Femur (tissue), 1 donor: ENCODE measurements at places on chromosomes 6 and 20.

DNA sequence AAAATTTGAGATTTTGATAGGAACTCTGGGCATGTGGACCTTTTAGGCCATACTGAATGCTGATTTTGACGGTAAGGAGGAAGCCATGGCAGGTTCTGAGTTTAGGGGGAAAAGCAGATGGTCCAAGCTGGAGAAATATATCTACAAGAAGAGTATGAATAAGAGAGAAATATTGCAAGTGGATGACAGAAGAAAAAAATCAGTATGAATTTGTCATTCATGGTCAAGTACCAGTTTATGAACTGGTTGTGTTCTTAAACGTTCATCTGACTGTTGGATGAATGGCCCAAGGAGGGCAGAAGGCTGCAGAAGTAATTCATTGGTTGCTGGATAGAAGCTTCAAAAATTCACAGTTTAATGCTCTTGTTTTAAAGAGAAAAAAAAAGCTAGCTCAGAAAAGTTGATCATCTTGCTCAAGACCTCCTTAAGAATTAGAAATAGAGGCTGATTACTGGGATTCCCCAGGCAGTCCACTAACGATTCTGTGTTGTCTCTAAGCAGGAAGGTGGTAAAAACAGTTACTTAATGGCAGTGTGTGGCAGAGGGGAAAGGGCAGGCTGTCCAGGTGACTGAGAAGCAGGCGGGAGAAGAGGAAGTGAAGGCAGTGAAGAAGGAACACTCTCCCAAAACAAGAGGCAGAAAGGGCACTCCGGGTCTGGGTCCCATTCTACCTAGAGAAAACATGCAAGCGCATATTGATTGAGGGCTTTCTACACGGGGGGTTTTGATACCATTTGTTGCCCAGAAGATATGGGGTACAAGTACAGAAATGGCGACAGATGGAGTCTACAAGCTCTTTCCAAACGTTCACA, 2.0 kb upstream of the DUSP22 start:
- DNase-seq: no peak

GRCh38 chr20:20490673-20491072, 122.8 kb downstream of the INSM1 start:
- DNase-seq: no peak

DNA sequence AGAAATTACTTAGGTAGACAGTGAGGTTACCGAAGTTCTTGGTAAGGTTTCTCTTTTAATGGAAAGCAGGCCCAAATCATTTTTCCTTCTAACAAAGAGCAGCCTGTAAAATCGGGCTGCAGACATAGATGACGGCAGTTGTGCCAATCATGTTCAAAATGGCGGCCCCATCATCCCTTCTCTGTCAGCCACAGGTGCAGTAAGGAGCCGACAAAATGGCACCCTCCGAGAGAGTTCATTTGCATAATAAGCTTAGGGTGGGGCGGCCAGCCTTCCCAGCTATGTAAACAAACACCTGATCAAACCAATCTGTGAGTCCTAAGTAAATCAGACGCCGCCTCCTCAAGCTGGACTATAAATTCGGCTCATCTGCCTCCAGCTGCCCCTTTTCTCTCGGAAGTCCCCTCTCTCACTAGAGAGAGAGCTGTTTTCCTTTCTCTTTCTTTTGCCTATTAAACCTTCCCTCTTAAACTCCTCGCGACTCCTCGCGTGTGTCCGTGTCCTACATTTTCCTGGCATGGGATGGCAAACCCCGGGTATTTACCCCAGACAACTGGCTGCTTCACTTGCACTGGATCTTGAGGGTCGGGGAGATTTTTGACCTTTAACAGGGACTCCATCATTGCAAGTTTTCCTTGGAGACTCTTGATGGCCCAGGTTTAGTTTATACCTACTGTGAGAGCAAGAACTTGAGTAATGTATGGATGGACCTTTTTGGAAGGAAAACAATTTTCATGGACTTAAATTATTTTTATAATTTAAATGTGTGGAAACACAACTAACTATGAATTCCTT, 8.9 kb upstream of the DDR1 start:
- DNase-seq: no peak

GRCh38 chr20:63636752-63637628, 10.1 kb upstream of the GMEB2 start:
- DNase-seq: no peak

DNA sequence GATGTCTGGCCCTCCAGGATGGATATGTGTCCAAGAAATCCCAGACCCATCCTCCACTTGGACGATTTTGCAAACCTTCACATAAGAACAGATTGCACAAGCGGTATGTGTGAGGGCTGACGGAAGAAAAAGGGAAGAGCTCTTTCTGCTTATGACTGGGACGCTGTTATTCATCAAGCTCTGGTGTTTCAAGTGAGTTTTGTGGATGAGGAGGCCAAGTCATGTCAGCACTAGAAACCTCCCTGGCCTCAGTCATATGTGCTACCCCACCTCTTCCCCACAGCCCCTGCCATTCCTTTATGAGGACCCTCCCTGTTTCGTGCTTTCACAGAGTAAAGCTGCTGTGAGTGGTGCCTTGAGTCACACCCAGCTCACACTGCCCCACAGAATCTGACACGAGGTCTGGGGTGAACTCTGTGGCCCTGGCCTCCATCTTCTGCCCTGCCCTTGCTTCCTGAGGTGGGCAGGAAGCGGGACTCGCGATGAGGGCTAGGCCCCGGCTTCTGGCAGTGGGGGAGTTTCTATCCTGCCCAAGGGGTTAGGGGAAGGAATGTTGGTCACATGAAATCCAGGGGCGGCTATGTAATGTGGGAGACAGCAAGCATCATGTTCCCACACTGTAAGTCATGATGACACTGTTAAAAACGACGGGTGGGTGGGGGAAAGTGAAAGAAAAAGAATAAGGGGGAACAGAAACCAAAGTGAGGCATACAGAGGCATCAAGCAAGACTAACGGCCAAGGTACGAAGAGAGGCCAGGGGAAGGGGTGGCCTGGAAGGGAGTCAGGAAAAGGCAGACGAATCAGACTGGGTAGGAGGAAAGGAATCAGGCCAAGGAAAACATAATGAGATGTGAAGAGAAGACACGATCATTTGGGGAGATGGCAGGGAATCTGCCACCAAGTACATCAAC, 78.1 kb downstream of the PRDM1 start:
- DNase-seq: peak; percentile 33

DNA sequence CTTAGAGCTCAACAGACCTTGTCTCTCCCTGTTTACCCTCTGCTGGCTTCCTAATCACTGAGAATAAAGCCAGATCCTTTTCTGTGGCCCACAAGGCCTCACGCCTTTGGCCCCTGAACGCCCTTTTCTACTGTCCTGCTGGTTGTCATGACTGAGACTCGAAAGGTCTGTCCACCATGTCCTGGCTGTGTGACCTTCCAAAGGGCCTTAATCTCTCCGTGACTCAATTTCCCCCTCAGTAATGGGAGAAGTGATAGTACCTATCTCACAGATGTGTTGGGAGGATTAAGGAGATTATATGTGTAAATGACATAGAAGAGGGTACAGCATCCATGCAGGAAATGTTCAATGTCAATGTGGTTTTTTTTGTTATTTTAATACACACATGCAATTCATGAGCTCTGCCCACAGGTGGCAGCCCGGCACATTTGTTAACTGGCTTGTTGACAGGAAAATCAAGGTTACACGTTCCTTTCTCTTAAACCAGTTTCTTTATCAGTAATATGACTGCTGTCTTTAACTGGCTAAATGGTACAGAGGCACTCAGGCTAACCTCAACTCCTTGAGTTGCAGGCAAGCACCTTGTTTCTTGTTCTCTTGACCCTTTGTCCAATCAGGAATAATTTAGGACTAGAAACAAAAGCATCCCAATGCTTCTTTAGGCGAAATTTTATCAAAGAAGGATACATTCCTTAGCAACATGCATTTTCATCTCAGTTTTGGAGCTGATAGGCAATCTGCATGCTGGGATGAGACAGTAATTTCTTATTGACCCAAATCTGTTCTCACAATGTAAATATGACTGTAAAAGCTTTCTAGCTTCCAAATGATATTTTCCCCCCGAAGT, 16.6 kb downstream of the SLC22A1 start:
- peak; percentile 64 for DNase-seq

DNA sequence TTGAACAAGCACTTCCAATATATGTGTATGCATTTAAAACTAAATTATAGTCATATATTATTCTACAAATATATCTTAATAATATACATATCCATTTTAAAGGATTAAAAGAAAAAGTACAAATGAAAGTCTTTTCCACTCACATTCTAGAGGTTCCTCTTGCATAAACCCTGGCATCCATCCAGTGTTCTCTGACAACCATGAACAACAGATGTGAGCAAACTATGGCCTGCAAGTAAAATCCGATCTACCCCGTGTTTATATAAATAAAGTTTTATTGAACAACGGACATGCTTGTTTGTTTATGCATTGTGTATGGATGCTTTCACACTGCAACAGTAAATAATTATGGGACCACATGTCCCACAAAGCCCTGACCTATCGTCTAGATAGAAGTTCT, 1122.3 kb downstream of the EPHA7 start:
- no peak for DNase-seq

GRCh38 chr6:90319979-90320685, 23.5 kb upstream of the BACH2 start:
- no peak for DNase-seq

- no peak for DNase-seq
Measured at GRCh38 chr6:42418724-42419123, 33.0 kb downstream of the TRERF1 start.

GRCh38 chr6:109865968-109866367, 112.1 kb upstream of the GPR6 start:
- no peak for DNase-seq

GRCh38 chr6:30810813-30811339, 66.5 kb upstream of the IER3 start:
- DNase-seq: no peak

- no peak for DNase-seq
Measured at GRCh38 chr20:20457392-20458126, 89.7 kb downstream of the INSM1 start.

DNA sequence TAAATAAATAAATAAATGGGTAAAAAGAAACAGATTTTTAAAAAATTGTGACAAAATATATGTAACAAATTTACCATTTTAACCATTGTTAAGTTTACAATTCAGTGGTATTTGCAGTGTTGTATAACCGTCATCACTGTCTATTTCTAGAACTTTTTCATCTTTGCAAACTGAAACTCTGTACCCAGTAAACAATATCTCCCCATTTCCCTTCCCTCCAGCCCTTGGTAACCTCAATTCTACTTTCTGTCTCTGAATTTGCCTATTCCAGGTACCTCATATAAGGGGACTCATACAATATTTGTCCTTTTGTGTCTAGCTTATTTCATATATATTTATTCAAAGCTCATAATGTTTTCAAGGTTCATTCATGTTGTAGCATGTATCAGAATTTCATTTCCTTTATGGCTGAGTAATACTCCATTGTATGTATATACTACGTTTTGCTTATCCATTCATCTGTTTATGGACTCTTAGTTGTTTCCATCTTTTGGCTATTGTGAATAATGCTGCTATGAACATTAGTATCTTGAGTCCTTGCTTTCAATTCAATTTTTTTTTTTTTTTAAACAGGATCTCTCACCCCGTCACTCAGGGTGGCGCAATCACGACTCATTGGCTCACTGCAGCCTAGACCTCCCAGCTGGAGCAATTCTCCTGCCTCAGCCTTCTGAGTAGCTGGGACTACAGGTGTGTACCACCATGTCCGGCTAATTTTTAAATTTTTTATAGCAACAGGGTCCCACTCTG, 8.9 kb downstream of the MANBAL start:
- DNase-seq: no peak

- DNase-seq: no peak
Measured at GRCh38 chr20:58131551-58132142, 96.8 kb downstream of the ANKRD60 start.

GRCh38 chr6:50925548-50925947, 106.9 kb downstream of the TFAP2B start:
- no peak for DNase-seq

DNA sequence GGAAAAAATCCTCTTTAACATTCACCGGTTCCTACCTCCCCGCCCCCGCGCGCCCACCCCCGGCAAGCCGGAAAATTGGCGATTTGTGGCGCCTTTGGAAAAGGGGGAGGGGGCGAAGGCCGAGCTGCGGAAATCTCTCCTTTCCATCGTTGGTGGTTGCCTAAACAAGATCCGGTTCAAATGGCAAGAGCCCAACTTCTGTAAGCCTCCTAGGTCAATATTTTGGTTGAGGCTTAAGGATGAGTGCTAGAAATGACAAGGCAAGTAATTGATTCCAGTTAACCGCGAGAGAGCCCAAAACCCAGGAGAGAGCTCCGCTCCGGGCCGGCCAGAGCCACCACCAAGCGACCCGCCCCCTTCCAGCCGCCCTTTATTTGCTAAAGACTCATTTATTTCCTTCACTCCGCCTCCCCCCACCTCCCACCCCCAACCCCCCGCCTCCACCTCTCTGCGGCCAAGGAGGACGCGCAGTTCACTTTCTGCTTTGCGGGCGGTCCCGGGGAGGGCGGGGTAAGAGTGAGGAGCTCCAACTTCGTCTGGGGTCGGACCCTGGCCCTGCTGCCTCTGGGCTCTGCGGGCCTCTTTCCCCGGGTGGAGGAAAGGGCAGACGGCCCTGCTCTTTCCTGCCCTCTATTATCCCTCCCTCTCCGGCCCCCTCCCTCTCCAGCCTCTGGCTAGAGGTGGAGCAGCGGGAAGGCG, 838 bp upstream of the NKX2-2 start:
- DNase-seq: no peak

DNA sequence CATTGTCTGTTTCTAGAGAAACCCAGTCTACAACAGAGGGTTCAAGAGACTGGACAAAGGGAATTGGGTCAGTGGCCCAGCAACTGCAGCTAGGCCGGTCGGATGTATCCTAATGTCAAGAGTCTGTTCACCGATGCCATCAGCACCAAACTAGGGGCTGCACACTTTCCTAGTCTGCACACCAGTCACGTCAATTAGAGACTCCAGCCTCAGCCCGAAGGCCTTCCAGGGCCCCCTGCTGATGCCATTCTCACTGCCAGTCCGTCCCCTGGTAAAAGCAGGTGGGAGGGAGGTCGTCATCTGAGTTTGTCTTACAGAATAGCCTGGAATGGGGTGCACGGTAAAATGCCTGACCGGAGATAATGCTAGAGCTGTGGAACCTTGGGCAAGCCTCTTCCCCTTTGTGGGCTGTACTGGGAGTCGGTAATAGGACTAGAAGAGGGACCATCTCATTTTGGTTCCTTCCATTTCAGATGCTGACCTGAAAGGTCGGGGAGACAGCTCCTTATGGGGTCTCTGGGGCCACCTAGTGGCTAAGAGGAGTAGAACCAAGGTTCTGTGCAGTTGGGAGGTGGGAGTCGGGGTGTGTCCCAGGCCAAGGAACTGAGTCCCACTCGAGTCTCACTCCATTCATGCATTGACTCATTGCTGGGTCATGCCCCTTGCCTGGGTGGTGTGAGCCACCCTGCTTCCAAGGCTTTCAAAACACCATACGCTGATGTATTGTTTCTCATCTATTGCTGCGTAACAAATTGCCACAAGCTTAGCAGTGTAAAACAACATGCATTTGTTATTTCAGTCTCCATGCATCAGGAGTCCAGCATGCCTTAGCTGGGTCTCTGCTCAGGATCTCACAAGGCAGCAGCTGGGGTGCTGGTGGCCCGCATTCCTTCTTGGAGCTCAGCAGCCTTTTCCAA, 5.1 kb downstream of the SOX12 start:
- DNase-seq: peak; percentile 66
